ENCODE measurements at places on chromosomes 16 and 17.

DNA sequence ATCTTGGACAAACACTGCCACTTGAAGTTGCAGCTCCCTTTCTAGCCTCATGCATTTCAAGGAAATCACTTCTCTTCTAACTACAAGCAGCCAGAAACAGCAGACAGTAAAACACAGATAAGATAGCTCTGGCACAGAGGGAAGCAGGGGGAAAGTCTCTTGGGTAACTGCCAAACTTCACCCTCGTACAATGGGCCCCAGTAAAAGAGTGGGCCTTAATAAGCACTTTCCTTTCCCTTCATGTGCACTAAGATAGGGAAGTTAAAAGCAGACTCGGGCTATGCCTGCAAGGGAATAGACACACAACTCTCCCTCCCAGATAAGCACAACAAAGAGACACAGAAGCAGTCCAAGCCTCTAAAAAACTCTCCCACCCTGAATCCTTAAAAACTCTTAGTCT, 4.2 kb upstream of the KRTAP4-5 start:
- no peaks in the 10 kb centered on the region for H3K36me3 ChIP-seq
- no peak for DNase-seq
- H3K27ac ChIP-seq: no peak overlapping the region
- no peaks in the 10 kb centered on the region for H3K4me1 ChIP-seq
- H3K27me3 ChIP-seq: no peaks in the 10 kb centered on the region

DNA sequence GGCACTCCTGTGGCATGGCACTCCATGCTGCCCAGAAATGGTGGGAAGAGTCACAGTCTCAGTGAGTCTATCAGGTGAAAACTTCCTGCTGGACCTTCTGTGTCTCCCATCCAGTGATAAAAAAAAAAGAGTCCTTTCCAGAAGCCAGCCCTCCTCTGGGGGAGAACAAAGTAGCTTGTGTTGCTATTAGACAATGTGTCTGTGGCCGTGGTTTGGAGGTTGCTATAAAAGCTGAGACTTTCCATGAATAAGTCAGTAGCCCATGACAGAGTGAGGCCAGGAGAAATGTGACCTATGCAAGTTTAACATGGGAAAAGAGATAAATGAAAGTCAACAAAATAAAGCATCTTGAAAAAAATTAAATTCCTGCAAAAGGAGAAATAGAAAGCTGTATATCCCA, 250.7 kb upstream of the MON1B start:
- no peak for DNase-seq
- H3K27ac ChIP-seq: no peak overlapping the region
- H3K36me3 ChIP-seq: no peaks in the 10 kb centered on the region
- no peaks in the 10 kb centered on the region for H3K27me3 ChIP-seq
- no peak overlapping the region for H3K4me3 ChIP-seq

- H3K27me3 ChIP-seq: no peaks in the 10 kb centered on the region
- DNase-seq: no peak
- no peaks in the 10 kb centered on the region for H3K4me1 ChIP-seq
Measured at GRCh38 chr16:89044418-89045180, 49.1 kb upstream of the ACSF3 start.

- peaks cover 8% of the 10 kb centered on the region for H3K36me3 ChIP-seq
- peaks cover 2% of the 10 kb centered on the region for H3K27me3 ChIP-seq
- H3K4me1 ChIP-seq: peaks cover 17% of the 10 kb centered on the region
- peak; percentile 57 for DNase-seq
- H3K27ac ChIP-seq: no peak within 1 kb of the TSS
Measured at GRCh38 chr16:58198022-58198683, at the start of gene CSNK2A2. CSNK2A2 (minus strand) TSS chr16:58198106; CDS start chr16:58197736, 370 bp downstream.

DNA sequence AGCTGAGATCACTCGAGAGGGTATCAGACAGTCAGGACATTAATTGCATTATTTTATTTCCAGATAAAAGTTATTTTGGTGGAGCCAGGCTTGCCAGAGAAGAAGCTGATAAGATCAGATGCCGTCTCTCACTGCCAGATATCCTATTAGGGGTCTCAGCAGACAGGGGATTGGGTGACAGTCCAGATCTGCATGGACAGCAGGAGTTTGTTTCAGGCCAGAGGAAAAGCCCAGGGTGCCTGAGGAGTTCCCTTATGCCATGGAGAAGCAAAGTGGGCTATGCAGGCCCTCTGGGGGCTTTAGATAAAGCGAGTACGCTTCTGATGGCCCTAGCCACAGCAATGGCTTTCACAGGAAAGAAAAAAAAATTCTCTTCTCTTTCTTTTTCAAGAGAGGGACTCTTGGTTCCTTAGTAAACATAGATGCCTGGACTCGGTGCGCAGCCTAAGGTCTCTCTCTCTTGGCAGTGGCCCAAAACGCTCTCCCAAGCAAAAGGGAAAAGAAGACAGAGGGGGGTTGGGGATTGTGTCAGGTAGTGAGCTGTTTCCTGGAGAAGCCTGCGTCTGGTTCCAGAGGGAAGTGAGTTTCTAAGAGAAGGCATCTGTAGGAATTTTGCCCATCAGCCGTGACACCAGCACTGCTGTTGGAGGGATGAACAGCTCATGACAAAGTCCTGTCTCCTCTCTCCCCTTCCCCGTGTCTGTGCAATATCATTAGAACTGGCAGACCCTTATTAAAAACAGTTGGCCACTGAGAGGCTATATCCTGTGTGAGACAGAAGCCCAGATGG, 166.3 kb upstream of the FOXF1 start:
- H3K27me3 ChIP-seq: no peaks in the 10 kb centered on the region
- H3K36me3 ChIP-seq: no peaks in the 10 kb centered on the region
- no peak overlapping the region for H3K27ac ChIP-seq
- H3K4me1 ChIP-seq: no peaks in the 10 kb centered on the region
- no peak for DNase-seq

DNA sequence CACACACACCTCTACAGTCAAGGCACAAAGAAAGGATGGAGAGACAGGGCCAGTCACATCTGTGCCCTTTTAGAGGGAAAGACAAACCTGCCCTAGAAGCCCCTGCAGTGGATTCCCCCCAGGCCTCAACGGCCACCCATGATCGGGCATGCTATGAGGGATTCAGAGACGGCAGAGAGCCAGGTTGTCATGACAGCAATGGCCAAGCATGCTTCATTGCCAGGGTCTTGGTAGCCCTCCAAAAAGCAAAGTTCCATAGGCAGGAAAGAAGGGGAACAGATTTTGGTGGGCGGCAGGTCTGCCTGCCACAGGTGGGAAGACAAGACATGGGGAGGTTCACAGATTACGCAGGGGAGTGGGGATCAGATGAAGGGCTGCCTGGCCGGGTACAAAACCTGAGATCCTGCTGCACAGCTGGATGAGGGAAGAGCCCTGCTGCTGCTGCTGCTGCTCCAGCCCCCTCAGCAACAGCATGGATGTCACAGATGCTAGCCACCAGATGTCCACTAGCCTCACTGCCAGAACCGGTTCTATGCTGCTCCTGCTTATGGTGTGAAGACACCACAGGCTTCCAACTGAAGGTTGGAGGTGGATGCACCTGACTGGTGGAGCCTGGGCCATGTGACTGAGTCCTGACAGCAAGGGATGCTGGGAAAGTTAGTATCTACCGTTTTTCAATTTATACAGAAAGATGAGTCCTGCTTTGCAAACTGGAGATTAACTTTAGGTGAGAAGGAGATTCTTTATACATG, 17.8 kb downstream of the ACTG1 start:
- no peaks in the 10 kb centered on the region for H3K27me3 ChIP-seq
- H3K4me3 ChIP-seq: no peak overlapping the region
- H3K27ac ChIP-seq: no peak overlapping the region
- H3K36me3 ChIP-seq: no peaks in the 10 kb centered on the region

GRCh38 chr16:84618581-84619460, 943 bp upstream of the COTL1 start:
- peaks cover 8% of the 10 kb centered on the region for H3K36me3 ChIP-seq
- DNase-seq: no peak
- H3K4me1 ChIP-seq: peaks cover 24% of the 10 kb centered on the region
- no peak overlapping the region for H3K4me3 ChIP-seq

- H3K4me3 ChIP-seq: no peak overlapping the region
- H3K36me3 ChIP-seq: no peaks in the 10 kb centered on the region
- H3K27me3 ChIP-seq: peaks cover 2% of the 10 kb centered on the region
Measured at GRCh38 chr16:13148294-13148693, 246.9 kb downstream of the SHISA9 start.

GRCh38 chr17:62186841-62187240, 121.8 kb upstream of the MED13 start:
- no peak for DNase-seq
- no peaks in the 10 kb centered on the region for H3K36me3 ChIP-seq
- H3K4me3 ChIP-seq: no peak overlapping the region
- no peaks in the 10 kb centered on the region for H3K4me1 ChIP-seq

- H3K4me3 ChIP-seq: no peak overlapping the region
- H3K27ac ChIP-seq: no peak overlapping the region
- H3K4me1 ChIP-seq: no peaks in the 10 kb centered on the region
- no peaks in the 10 kb centered on the region for H3K36me3 ChIP-seq
- H3K27me3 ChIP-seq: peaks cover 18% of the 10 kb centered on the region
- DNase-seq: no peak
Measured at GRCh38 chr17:49889500-49889899, 41.6 kb upstream of the TAC4 start.

- H3K4me1 ChIP-seq: no peaks in the 10 kb centered on the region
- DNase-seq: no peak
- H3K27me3 ChIP-seq: no peaks in the 10 kb centered on the region
- no peaks in the 10 kb centered on the region for H3K36me3 ChIP-seq
- H3K4me3 ChIP-seq: no peak overlapping the region
Measured at GRCh38 chr17:39716073-39716818, 14.1 kb downstream of the MIEN1 start.

- DNase-seq: no peak
- no peak overlapping the region for H3K27ac ChIP-seq
- H3K4me1 ChIP-seq: no peaks in the 10 kb centered on the region
- H3K36me3 ChIP-seq: no peaks in the 10 kb centered on the region
- H3K4me3 ChIP-seq: no peak overlapping the region
- no peaks in the 10 kb centered on the region for H3K27me3 ChIP-seq
Measured at GRCh38 chr16:13120557-13120956, 219.2 kb downstream of the SHISA9 start.

- no peak overlapping the region for H3K27ac ChIP-seq
- H3K27me3 ChIP-seq: no peaks in the 10 kb centered on the region
- no peaks in the 10 kb centered on the region for H3K4me1 ChIP-seq
Measured at GRCh38 chr16:49485663-49486062, 112.1 kb downstream of the C16orf78 start.

DNA sequence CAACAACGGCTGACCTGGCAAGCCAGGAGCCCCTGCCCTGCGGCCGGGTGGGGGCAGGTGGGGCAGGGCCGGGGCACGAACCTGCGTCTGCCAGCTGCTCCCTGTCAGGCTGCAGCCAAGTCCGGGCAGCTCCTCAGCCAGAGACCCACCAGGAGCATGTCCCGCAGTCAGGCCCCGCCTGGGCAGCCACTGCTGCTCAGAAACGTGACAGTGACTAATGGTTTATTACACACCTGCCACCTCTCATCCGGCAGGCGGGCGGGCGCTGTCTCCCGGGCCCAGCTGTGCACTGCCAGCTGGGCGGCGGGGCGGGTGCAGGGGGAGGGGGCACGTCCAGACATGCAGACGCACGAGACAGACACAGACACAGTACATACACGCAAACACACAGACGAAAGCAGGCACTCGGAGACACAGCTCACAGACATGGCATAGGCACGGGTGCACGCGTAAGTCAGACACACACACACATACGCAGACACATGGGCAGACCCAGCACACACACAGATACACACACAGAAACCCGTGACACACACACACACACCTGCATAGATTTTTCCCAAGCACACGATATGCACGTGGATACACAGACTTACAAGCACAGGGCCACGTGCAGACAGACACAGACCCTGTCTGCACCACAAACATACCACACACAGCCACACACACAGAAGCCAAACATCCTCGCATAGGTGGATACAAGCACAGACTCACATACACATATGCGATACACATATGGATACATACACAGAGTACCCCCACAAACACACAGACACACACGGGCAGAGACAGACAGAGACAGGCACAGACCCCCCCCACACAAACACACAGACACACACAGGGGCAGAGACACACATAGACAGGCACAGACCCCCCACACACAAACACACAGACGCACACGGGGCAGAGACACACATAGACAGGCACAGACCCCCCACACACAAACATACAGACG, 248.3 kb upstream of the CIBAR2 start:
- H3K4me1 ChIP-seq: no peaks in the 10 kb centered on the region
- no peak for DNase-seq
- no peak overlapping the region for H3K4me3 ChIP-seq
- no peak overlapping the region for H3K27ac ChIP-seq
- no peaks in the 10 kb centered on the region for H3K27me3 ChIP-seq

GRCh38 chr17:7850701-7851437, 4.0 kb upstream of the TMEM88 start:
- H3K4me3 ChIP-seq: peak overlapping the region; percentile 27
- peaks cover 48% of the 10 kb centered on the region for H3K36me3 ChIP-seq
- H3K27me3 ChIP-seq: no peaks in the 10 kb centered on the region
- peak overlapping the region; percentile 62 for H3K27ac ChIP-seq
- peaks cover 18% of the 10 kb centered on the region for H3K4me1 ChIP-seq

- H3K27me3 ChIP-seq: no peaks in the 10 kb centered on the region
- no peaks in the 10 kb centered on the region for H3K4me1 ChIP-seq
- H3K36me3 ChIP-seq: no peaks in the 10 kb centered on the region
- no peak overlapping the region for H3K4me3 ChIP-seq
Measured at GRCh38 chr16:78291604-78292003, 192.2 kb downstream of the WWOX start.

DNA sequence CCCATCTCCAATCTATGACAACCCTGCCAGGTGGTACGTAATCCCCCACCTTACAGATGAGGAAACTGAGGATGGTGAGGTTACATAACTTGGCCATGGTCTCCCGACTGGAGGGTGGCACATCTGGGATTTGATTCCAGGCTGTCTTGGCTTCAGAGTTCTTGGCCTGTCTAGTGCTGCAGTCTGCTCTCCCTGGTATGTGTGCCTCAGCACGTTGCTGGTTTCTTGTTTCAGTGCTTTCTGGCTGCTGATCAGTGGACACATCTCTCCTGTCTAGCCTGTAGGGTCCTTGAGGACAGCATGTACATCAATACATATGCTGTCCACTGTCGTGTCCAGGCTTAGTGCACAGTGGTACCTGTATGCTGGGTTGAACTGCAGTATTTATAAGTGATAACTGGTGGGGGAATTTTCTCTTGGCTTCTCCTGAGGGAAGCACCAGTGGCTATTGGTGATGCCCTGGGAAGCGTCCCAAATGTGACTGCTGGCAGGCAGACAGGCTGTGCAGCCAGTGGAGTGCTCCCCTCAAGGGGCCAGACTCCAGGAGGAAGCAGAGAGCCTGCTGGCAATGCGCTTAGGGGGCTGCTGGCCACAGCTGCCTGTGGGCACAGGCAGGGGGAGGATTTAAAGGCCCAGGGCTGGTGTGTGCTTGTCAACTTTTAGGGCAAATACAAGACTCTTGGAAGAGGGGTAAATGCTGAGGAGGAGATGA, 14.4 kb downstream of the CTRL start:
- H3K36me3 ChIP-seq: peaks cover 3% of the 10 kb centered on the region
- DNase-seq: no peak
- H3K4me1 ChIP-seq: no peaks in the 10 kb centered on the region
- H3K4me3 ChIP-seq: no peak overlapping the region
- H3K27me3 ChIP-seq: no peaks in the 10 kb centered on the region

- no peak overlapping the region for H3K4me3 ChIP-seq
- H3K36me3 ChIP-seq: no peaks in the 10 kb centered on the region
- no peak for DNase-seq
- H3K4me1 ChIP-seq: peaks cover 66% of the 10 kb centered on the region
- no peaks in the 10 kb centered on the region for H3K27me3 ChIP-seq
Measured at GRCh38 chr16:8951447-8952280, 12.0 kb downstream of the USP7 start.

Measured in effector memory CD4-positive, alpha-beta T cell (primary cell).